ENCODE measurements at places on chromosomes 1 and 21. TPM values are rescaled to one million over a fixed set of nuclear protein-coding genes. Genes with fewer than 3 reads are reported as not detected.

GRCh38 chr1:9145021-9145668 is 16.2 kb upstream of the GPR157 start:
- no peak for DNase-seq

DNA sequence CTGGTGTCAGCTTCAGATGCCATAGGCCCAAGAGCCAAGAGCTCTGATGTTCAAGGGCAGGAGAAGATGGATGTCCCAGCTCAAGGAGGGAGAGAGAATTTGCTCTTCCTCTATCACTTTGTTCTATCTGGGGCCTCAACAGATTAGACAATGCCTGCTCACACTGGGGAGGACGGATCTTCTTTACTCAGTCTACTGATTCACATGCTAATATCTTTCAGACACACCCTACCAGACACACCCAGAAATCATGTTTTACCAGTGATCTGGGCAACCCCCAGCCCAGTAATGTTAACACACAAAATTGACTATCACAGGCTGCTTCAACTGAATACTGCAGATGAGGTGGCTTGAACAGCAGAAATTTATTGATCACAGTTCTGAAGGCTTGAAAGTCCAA is 69.0 kb downstream of the OLFML3 start:
- DNase-seq: no peak

- DNase-seq: no peak
Observed at GRCh38 chr1:218353656-218354055, 8.5 kb downstream of the TGFB2 start.

GRCh38 chr21:36209626-36210171 is 53.1 kb downstream of the DOP1B start:
- DNase-seq: no peak

SRGAP2B gene
- total RNA-seq: 11.4 TPM

CD244 gene
- not detected for total RNA-seq

- no peak for DNase-seq
Observed at GRCh38 chr1:87212431-87213134, 116.1 kb upstream of the LMO4 start.

DNA sequence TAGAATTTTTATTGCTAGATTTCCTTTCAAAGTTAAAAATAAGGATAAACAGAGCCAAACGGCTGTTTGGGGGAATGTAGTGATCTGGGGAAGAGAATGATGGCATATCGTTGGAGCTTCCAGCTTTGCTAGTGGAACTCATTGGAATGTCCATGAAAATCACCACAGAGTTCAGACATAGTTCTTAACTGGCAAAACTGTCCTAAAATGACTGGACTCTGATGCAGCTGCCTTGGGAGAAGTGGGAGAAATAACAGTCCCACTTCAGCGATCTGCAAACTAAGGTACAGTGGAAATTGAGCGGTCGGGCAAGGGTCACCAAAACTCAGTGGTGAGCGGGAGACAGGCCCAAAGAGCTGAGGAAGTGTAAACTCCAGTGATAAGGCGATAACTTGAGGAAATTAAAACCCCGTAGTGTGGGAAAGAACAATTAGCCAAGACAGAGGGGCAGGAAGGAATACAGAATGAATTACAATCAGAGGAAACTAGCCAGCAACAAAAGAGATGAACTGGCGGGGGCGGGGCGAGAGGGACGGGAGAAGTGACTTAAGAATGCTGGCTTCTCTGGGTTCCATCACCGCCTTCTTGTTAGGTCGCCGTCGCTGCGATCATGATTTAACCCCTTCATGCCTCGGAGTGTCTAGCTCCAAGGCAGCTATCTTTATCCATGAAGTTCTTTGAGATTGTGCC is 89.8 kb upstream of the ARHGAP29 start:
- DNase-seq: no peak

CLEC20A gene
- not detected for total RNA-seq

DNA sequence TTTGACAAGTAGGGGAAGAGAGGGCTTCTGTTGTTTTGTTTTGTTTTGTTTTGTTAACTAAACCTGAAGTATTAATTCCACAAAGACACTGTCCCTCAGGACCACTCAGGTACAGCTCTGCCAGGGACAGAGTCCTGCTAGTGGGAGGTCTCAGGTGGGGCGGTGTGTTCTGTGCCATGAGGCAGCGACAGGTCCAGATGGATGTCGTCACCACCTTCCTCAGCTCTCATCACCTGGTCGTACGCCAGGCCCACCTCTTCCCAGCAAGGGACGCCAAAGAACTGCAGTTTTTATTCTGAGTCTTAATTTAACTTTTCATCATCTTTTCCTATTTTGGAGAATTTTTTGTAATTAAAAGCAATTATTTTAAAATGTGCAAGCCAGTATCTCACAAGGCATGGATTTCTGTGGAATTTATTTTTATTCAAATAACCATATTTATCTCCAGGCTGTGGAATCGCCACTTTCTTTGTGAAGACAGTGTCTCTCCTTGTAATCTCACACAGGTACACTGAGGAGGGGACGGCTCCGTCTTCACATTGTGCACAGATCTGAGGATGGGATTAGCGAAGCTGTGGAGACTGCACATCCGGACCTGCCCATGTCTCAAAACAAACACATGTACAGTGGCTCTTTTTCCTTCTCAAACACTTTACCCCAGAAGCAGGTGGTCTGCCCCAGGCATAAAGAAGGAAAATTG is 62.5 kb downstream of the POFUT2 start:
- no peak for DNase-seq

GRCh38 chr1:228528612-228529011 is 41.4 kb downstream of the RNF187 start:
- no peak for DNase-seq

FBXO44 gene
- total RNA-seq: 14.4 TPM

DNA sequence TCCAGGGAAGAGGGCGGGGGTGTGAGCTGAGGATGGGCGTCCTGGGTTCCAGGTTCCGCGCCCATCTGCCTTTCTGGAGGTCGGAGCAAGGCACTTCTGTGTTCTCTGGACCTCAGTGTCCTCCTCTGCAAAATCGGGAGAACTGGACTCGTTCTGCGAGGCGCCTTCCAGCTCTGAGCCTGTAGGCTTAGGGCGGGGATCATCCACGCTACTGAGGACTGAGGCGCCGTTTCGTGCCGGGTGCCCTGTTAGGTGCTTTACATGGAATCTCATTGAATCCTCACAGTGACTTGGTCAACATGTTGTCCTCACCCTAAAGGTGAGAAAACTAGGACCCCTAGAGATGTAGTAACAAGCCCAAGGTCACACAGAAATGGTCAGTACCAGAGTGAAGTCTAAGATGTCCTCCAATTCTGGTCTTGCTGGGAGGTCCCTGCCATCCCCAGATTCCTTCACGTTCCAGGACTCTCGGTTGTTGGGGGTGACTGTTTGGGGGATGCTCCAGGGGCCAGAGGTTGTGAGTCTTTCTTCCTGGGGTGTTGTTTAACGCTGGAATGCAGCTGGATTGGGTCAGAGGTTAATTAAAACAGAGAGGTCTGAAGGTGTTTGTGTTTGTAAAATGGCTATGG is 677 bp downstream of the PRKAA2 start:
- DNase-seq: no peak

CELA3A gene
- not detected for total RNA-seq

DNA sequence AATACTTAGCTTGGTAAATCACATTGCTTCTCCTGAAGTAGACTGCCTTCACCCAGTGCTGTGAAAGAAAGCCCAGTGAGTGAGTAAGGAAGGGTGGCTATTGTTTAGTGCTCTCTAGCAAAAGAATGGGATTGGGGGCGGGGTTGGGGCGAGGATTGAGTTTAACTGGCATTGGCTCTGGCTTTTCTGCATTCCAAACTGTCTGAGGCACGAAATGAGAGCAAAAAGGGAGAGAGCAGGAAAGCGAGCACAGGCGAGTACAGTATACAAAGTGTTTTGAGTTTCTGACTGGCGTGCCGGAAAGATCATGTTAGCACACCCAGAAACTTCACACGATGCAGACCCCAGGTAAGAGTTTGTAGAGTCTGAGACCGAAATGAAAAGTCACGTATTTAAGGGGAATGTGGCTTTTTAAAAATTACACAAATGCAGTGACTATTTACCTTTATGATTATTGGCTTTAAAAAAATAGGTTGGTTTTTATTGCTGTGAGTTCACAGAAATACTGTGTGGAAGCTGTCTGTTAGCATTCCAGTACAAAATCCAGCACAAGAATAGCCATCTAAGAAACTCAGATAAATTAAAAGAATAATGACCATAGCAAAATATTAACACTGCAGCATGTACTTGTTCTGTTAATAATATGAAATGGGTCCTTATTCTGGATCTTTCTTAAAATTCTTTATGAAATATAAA is 155.4 kb downstream of the CLEC20A start:
- DNase-seq: peak; percentile 67

- no peak for DNase-seq
Observed at GRCh38 chr21:29092102-29092959, 18.9 kb upstream of the CCT8 start.

- DNase-seq: no peak
Observed at GRCh38 chr1:62849031-62849430, 65.1 kb downstream of the ATG4C start.

GJA4 gene
- not detected for total RNA-seq

GRCh38 chr1:101059945-101060542 is 34.5 kb upstream of the DPH5 start:
- no peak for DNase-seq

DNA sequence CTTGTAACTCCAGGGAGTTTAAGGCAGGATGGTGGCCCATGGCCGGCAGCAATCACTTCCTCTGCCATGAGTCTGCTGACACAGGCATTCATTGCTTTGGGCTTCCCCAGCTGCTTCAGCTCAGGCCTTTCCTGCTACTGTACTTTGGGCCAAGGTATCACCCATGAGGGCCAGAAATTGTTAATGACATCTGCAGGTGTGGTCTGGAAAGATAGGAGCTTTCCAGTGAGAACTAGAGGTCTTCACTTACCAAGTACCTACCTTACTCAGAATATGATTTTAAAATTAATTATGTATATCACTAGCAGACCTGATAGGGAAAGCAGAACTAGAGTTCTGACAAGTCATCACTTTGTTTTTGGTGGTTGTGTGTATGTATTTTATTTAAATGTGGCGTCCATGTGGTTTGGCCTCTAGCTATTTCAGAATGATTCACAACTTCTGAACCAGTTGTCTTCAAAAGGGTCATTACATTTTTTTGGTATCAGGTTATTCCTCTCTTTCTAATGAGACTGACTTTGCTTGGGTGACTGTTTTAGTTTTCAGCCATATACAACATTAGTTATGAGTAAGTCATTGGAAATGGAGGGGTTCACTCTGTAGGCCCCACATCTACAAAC is 2.7 kb downstream of the RGL1 start:
- peak; percentile 19 for DNase-seq

- peak; percentile 76 for DNase-seq
Observed at GRCh38 chr1:78279051-78279450, 211.7 kb upstream of the PTGFR start.

GRCh38 chr1:99504287-99504686 is 141.6 kb upstream of the PALMD start:
- DNase-seq: no peak

GRCh38 chr1:54834007-54834541 is 33.0 kb upstream of the TTC22 start:
- DNase-seq: no peak

DNA sequence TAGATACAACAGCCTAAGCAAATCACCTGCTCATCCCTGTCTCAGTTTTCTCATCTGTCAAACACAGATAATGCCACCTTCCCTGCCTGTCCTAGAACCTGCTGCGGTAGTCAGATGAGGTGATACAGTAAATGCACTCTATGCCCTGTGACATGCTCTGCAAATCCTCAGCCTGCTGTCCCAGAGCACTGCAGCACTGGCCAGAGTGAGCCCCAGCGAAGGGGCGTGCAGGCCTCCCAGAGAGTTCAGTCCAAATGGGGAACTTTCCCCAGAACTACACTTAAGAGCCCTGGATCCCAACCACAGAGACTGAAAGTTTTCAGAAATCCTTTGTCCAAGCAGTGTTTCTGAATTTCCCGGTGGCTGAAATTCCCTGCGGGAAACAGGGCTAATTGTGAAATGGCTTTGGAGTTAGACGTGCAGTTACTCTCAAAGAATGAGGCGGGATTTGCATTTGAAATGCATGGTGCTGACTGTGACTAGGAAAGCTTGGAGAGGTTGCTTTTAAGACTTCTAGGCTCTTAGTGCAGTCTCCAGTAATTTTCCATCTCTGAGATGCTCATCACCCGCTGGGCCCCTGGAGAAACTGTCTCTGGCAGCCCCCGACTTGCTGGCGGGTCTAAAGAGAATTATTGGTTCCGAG is 206.5 kb upstream of the AJAP1 start:
- no peak for DNase-seq

DNA sequence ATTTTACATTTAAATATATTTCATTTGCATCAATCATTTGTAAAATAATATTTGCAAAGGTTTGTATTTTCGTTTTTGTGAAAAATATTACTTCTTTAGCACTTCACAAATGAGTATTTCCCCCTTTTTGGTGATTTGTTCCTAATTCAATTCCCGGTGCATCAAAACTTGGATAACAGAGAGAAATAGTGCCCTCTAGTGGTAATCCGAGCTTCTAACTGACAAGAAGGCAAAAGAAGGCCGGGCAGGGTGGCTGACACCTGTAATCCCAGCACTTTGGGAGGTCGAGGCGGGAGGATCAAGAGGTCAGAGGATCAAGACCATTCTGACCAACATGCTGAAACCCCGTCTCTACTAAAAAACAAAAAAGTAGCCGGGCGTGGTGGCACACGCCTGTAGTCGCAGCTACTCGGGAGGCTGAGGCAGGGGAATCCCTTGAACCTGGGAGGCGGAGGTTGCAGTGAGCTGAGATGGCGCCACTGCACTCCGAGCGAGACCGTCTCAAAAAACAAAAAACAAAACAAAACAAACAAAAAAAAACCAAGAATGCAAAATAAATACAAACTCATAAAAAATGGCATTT is 137.7 kb downstream of the COL11A1 start:
- peak; percentile 29 for DNase-seq

GPATCH2 gene
- total RNA-seq: 10.6 TPM

GRCh38 chr1:168372307-168372706 is 91.6 kb downstream of the TBX19 start:
- DNase-seq: no peak

GRCh38 chr1:94970783-94971182 is 43.9 kb upstream of the CNN3 start:
- no peak for DNase-seq

DNA sequence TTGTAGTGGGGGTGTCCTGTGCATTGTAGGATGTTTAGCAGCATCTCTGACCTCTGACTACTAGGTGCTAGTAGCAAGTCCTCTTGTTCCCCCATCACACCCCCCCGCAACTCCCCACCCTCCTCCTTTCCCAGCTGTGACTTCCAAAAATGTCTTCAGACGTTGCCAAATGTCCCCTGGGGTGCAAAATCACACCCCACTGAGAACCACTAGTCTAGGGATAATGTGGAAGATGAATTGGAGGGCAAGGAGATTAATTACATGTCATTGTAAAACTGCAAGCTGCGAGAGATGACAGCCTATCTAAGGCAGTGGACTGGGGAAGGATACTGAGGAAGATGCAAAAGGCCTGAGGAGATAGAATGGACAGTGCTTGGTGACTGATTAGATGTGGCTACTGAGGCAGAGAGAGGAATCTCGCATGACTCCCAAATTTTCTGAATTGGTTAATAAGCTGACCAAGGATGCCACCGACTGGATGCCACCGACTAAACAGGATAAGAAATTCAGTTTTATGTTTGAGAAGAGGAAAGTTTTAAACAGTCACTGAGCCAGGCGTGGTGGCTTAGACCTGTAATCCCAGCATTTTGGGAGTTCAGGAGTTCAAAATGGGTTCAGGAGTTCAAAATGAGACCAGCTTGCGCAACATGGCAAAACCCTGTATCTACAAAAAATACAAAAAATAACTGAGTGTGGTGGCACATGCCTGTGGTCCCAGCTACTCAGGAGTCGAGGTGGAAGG is 3.1 kb upstream of the JAK1 start:
- DNase-seq: no peak

C1orf87 gene
- total RNA-seq: not detected

All from kidney epithelial cell (primary cell).